ENCODE measurements at places on chromosomes 5 and 9.

- DNase-seq: no peak
These were observed 378.7 kb downstream of the ENC1 start for GRCh38 chr5:74261866-74262265.

- no peak for DNase-seq
These were observed 407.4 kb downstream of the HCN1 start for GRCh38 chr5:45288746-45289145.

- DNase-seq: no peak
These were observed 90.0 kb downstream of the ANXA2R start for GRCh38 chr5:42950116-42950455.

DNA sequence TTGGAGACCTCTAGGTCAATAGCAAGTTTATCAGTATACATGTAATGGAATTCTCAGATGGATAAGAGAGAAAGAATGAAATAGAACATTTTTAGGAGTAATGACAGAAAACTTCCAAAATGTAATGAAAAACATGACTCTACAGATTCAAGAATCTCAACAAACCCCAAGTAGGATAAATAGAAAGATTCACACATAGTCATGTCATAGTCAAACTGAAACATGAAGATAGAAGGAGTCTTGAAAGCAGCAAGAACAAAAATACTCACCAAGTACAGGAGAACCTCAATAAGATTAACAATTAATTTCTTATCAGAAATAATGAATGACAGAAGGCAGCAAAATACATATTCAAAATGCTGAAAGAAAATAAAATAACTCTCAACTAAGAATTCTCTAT is 164.5 kb downstream of the SPATA31D1 start:
- no peak for DNase-seq

DNA sequence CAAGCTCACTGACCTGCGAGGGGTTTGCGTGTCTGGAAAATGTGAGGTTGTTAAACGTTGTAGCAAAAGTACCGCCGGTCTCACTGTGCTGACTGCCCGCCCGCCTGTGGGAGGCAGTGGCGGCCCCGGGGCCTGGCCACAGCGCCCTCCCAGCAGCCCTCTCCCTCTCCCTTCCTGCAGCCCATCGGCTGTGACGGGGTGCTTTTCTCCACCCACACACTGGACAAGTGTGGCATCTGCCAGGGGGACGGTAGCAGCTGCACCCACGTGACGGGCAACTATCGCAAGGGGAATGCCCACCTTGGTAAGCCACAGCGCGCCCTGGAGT is 6.2 kb downstream of the ADAMTSL2 start:
- no peak for DNase-seq

- DNase-seq: no peak
These were observed 76.7 kb downstream of the ARSB start for GRCh38 chr5:78908173-78909061.

- no peak for DNase-seq
These were observed 32.5 kb upstream of the FAM174A start for GRCh38 chr5:100502684-100503083.

All from SIG-M5 (cell line).